ENCODE measurements at places on chromosomes 16 and 17.
A peak's percentile ranks its signal among the peaks of the same experiment; 100 is the strongest.

GRCh38 chr16:53176434-53176833, 121.6 kb downstream of the CHD9 start:
- no peak for DNase-seq

- DNase-seq: no peak
These were observed 3.8 kb downstream of the HSDL1 start for GRCh38 chr16:84141143-84141670.

GRCh38 chr16:2043667-2044451, 3.8 kb downstream of the NTHL1 start:
- DNase-seq: no peak

DNA sequence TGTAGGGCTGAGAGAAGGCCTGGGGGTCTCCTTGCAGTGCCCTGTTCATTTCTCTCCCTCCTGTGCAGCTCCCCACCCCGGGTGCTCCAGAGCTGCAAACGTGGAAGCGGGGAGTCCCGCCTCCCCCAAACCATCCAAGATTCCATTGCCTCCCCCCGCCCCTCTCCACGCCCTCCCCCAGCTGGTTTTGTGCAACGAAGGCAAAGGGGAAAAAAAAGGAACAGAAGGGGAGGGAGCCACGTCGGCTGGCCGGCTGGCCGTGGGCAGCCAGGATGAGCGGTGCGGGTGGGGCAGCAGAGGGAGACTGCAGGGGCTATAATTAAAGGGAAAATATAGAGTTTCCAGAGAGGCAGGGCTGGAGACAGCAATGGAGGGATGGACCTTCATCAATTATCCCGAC, 1.7 kb upstream of the COL1A1 start:
- DNase-seq: no peak

GRCh38 chr16:58732545-58733247, 1.4 kb downstream of the GOT2 start:
- DNase-seq: peak; percentile 60

GRCh38 chr16:72711823-72712222, 336.1 kb downstream of the ZFHX3 start:
- DNase-seq: no peak

GRCh38 chr17:77886387-77886728, 72.1 kb upstream of the TNRC6C start:
- no peak for DNase-seq

- DNase-seq: no peak
These were observed 188.9 kb downstream of the CPPED1 start for GRCh38 chr16:12614662-12615278.

- DNase-seq: no peak
These were observed 8.4 kb downstream of the TXNL4B start for GRCh38 chr16:72085002-72085401.

DNA sequence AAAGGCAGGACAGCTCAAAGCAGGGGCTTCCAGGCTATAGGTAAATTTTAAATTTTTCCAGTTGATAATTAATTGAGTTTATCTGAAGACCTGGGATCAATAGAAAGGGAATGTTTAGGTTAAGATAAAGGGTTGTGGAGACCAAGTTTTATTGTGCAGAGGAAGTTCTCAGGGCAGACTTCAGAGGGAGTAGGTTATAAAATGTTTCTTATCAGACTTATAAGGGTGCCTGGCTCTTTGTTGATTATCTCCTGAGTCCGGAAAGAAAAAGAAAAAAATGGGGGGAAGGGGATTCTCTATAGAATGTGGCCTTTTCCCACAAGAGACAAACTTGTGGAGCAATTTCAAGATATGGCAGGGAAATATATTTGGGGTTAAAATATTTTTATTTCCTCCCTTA, 15.9 kb downstream of the SLC46A1 start:
- DNase-seq: no peak

GRCh38 chr17:43898446-43898845, 8.9 kb downstream of the MPP2 start:
- DNase-seq: no peak

DNA sequence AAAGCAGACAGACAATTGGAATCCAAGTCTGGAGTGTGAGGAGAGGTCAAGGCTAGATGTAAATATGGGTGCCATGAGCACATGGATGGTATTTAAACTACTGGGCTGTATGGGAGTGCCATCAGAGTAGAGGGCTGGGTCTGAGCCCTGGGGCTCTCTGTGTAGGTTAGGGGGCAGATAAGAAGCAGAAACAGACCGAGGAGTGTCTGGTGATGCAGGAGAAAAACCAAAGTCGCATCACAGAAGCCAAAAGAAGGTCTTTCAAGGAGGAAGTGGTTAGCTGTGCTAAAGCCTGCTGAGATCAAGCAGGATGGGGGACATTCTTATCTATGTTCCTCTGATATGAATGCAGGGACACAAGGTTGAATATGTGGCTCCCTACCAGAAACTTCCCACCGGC, 1.9 kb downstream of the TSEN54 start:
- DNase-seq: peak; percentile 71

DNA sequence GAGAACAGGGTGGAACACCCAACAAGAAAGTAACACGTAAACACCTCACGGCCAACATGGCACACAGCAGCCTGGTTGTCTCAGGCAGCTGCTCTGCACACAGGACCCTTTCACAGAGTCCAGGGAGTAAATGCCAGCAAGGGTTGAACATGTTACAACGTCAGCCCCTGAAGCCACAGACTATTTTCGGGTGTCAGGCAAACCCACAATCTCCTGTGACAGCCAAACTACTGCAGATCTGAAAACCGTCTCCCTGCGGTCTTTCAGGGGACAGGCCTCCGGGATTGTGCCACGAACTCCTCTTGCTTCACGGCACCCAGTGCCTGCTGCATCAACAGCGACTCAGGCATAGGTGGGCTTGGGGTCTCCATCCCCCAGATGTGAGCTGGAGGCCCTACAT, 127.7 kb downstream of the XYLT1 start:
- peak; percentile 40 for DNase-seq
